ENCODE measurements at places on chromosomes 5 and 9. TPM values are rescaled to one million over a fixed set of nuclear protein-coding genes. Genes with fewer than 3 reads are reported as not detected.

MRPL50 gene
- total RNA-seq, result 12.2 TPM

DPYSL3 gene
- 135 TPM for total RNA-seq

PRRC1 gene
- 44.3 TPM for total RNA-seq

SPINK7 gene
- not detected for total RNA-seq

ADAMTS2 gene
- 27.0 TPM for total RNA-seq

ADAMTS16 gene
- 0.17 TPM for total RNA-seq

MORN5 gene
- total RNA-seq, result 0.51 TPM

SMC2 gene
- total RNA-seq, result 6.7 TPM

GABRA1 gene
- not detected for total RNA-seq

DHX29 gene
- total RNA-seq, result 38.5 TPM

ACER2 gene
- total RNA-seq, result 4.5 TPM

SLC1A3 gene
- total RNA-seq, result 3.1 TPM

TYRP1 gene
- total RNA-seq, result 0.17 TPM

ORM2 gene
- total RNA-seq, result not detected

TTC33 gene
- total RNA-seq, result 16.3 TPM

TNFSF8 gene
- total RNA-seq, result not detected

CEL gene
- under 0.01 TPM for total RNA-seq

PCDHB15 gene
- total RNA-seq, result 1.8 TPM

FOXD4 gene
- total RNA-seq, result 0.26 TPM

ACSL6 gene
- total RNA-seq, result 0.26 TPM

ECM2 gene
- 6.8 TPM for total RNA-seq

FGD3 gene
- total RNA-seq, result not detected
